Dorsolateral prefrontal cortex (tissue), 122 donors: ENCODE measurements at places on chromosomes 6 and 20.

DNA sequence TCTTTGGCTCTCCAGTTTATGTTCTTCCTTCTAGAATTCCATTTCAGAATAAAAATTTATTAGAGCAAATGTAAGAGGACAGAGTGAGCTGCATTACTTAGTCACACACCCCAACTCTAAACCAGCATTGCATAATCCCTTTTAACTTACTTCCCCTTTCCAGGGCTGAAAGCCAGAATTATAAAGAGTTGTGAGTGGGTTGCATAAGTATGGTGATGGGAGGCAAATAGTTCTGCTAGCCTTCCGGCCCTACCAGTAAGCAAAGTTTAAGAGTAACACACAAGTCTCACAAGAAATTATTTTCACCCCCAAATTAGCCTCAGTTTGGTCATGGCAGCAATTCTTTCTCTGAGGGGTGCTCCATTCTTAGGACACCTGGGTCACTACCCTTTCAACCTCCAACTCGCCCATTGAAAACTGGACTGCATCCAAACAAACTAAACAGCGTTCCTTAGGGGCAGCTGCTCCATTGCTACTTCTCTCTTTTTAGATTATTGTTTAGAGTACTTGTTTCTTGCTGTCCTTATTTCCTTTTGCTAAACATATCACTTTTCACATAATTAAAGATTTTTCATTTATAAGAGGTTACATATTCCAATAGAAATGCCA, 1.6 kb downstream of the KIAA0408 start:
- DNase-seq = no peak

DNA sequence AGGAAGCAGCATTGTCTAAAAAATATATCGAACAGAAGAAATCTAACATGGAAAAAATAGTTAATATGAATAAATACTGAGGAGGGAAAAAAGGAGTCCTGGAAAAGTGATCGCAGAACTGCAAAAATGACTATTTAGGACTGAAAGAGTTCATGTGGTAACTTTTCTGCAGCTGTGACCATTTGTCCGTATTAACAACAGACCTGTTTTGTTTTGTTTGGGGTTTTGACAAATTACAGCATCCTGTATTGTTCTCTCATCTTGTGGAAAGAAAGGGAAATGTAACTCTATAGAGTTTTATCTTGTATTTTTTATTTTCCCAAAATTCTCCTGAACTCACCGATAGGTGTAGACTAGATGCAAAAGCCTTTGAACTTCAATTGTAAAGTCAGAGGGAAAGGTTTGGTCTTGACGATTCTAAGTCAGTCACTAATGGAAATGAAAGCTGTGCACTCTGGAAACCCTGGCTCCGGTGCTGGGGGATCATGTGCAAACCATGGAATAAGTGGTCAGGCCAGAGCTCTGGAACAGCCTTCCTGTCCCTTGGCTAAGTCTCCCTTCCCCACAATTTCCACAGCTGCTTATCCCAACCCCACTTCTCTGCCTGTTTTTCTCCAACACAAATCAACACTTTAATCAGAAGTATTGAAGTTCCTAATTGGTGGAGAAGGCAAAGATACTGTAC, 51.2 kb upstream of the MARCKS start:
- no peak for DNase-seq

DNA sequence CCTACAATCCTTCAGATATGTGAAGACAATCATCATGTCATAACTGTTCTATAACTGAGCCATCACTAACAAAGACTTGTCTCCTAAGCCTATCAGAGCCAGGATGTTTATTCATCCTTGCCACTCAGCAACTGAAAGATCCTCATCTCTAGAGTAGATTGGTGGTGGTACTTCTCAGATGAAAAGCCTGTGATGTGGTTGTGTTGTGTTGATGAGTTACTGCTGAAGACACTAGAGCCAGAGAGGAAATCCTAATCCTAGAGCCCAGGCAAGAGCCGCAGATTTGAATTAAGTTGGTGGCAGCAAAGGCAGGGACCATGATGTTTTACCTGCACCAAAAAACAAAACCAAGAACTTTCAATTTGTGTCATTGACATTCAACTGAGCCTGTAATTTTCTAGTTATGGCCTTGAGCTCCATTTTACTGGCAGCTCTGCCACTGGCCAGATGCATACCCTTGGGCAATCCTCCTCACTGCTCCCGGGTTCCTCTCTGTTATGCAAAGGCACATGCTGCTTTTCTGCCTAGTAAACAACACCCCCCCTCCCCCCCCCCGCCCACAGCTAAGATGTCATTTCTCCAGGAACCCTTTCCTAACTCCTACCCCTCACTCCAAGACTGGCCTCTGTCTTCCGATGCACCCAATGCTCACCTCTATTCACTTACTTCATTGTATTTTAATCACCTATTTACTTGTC, 50.2 kb upstream of the REV3L start:
- DNase-seq = no peak

DNA sequence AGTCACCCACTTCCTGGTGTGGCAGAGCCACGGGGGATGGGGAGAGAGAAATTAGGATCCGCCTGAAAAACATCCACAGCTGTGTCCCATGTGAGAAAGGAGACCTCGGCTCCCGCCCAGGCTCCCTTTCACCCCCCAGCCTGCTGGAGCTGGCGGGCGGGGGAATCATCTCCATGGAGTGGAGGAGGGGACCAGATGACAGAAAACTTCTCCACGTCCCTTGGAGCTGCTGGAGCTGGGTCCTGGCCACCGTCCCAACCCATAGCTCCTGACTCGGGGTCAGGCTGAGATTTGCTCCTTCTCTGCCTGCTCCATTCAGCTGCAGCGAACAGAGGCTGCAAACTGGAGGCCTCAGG, 113.8 kb downstream of the CEBPB start:
- no peak for DNase-seq

DNA sequence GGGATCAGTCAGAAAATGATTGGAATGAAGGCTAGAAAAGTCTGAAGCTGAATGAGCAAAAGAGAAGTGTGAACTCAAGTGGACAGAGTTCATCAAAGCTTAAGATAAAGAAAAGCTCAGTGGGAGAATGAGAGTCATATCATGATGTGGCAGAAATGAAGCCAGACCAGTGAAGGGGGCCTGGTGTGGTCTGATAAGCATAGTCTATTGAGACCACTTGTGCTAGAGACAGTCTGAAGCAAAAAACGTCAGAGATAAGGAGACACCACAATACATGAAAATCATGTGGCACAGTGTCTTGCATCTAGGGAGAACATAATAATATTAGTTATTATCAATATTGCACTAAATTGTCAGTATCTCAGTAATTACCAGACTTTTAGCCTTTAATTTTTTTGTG, 601.5 kb downstream of the UTRN start:
- no peak for DNase-seq

- DNase-seq = no peak
Measured at GRCh38 chr6:108760126-108761050, 87.8 kb upstream of the ARMC2 start.

- no peak for DNase-seq
Measured at GRCh38 chr20:33846291-33846935, 35.3 kb downstream of the CHMP4B start.

GRCh38 chr6:41579088-41579610, 33.0 kb downstream of the FOXP4 start:
- no peak for DNase-seq

DNA sequence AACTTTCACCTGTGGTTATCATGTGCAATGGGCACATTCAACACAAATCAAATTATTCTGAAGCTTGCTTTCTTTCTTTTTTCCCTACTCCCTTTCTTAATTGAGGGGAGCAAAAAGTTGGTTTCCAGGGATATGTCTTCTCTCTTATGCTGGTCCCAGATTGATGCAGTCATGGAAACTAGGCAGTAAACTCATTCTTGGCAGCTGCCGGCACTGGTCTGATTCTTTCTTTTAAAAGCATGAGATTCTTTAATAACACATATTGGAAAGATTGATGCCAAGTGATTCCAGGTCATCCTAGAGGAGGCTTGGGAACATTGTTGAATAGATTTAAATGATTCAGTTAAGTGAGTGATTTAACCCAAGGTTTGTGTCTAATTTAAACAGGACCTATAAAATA, 29.0 kb downstream of the PTPRA start:
- DNase-seq = no peak

- DNase-seq = no peak
Measured at GRCh38 chr20:34310481-34311117, 7.4 kb upstream of the AHCY start.

GRCh38 chr20:45061244-45061643, 39.7 kb downstream of the KCNS1 start:
- DNase-seq = no peak

DNA sequence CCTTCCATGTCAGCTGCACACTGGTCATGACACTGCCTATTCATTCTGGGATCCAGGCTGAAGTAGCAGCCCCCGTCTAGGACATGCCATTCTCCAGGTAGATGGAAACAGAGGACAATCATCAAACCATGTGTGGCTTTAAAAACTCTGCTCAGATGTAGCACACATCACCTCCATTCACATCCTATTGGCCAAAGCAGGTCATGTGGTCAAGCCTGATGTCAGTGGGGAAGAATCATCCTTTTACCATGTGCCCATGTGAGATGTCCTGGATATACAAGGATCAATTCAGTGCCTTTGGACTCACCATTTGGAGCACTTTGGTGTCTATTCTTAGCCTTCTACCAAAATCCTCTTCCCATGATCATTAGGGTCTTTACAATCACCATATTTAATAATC, 99.5 kb downstream of the CDC5L start:
- no peak for DNase-seq

GRCh38 chr20:37327748-37328147, 18.2 kb upstream of the SRC start:
- no peak for DNase-seq

DNA sequence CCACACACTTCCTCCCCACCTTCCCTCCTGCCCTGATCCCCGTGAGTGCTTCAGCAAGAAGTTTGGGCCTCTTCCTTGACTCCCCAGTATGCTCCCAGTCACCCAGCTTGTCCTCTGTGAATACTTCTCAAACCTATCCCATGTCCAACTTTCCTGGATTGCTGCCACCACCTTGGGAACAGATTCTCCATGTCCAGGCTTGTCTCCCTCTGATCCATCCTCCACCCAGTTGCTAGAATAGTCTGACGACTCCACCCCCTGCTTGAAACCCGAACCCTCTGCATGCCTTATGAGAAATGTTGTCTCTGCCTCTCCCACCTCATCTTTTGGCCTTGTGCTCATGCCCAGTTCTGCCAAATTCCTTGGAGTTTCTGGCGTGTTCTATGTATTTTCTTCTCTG, 108.0 kb downstream of the PPP1R14C start:
- DNase-seq = no peak

GRCh38 chr6:37624606-37625574, 72.8 kb downstream of the MDGA1 start:
- peak; percentile 63 for DNase-seq

- no peak for DNase-seq
Measured at GRCh38 chr20:6034134-6034969, 19.5 kb downstream of the LRRN4 start.

DNA sequence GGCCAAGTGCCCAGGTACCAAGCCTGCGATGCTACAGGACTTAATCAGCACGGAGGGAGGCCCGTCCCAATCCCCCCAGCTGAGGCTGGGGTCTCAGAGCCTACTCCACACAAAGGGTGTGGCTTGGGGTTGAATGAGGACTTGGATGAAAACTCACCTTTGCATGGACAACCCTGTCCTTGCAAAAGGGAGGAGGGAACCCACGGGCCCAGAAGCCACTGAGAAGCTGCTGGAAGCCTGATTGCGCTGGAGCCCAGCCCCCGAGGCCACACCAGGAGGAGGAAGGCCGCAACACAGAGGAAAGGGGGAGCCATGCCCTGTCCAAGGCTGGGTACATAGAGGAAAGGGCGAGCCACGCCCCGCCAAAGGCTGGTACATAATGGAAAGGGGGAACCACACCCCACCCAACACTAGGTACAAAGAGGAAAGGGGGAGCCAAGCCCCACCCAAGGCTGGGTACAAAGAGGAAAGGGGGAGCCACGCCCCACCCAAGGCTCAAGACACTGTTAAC, 158.8 kb downstream of the DLL1 start:
- no peak for DNase-seq

GRCh38 chr6:28747631-28748157, 176.1 kb downstream of the TRIM27 start:
- no peak for DNase-seq

DNA sequence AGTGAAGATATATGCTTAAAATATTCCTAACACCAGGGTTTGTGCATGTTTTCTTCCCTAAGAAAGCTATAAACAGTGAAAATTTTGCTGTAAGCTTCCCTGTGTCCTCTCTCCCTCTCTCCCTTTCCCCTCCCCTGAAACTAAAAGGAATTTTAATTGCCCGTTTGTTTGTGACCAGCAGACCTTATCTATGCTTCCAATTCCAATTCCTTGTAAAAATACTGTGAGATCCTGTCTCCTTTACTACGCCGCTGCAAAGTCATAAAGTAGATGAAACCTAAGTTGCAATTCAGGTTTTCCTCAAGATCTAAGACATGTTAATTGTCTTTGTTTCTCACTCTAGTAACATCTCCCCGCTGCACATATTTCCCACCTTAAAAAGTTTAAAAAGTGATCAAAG, 82.3 kb downstream of the DNAH8 start:
- no peak for DNase-seq

- no peak for DNase-seq
Measured at GRCh38 chr20:32681175-32682084, 7.7 kb upstream of the C20orf203 start.

- no peak for DNase-seq
Measured at GRCh38 chr20:10115021-10115420, 80.2 kb downstream of the ANKEF1 start.

DNA sequence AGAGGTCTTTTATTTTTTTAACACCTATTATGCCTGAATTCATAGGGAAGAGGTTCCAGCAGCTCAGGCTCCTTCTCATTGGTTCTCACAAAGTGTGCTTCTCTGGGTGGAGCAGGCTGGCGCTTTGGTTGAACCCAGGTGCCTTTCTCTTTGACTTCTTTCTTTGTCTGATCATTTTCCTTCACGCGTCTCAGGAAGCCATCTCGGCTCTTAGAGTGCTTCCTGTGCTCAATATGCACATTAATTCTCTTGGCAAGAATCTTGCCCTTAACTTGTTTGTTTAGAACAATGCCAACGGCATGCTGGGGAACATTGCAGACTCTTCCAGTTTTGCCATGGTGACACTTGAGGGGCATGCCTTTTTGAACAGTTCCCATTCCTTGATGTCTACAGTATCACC, 44.2 kb upstream of the RNF24 start:
- DNase-seq = no peak

GRCh38 chr20:62316331-62317166, 13.8 kb downstream of the ADRM1 start:
- no peak for DNase-seq

- DNase-seq = no peak
Measured at GRCh38 chr20:24316731-24317130, 152.7 kb upstream of the SYNDIG1 start.

- DNase-seq = peak; percentile 70
Measured at GRCh38 chr6:158408552-158409130, 96.4 kb downstream of the TULP4 start.
